Hypothalamus (tissue), 51 donors: ENCODE measurements at places on chromosomes 11 and 22.

DNA sequence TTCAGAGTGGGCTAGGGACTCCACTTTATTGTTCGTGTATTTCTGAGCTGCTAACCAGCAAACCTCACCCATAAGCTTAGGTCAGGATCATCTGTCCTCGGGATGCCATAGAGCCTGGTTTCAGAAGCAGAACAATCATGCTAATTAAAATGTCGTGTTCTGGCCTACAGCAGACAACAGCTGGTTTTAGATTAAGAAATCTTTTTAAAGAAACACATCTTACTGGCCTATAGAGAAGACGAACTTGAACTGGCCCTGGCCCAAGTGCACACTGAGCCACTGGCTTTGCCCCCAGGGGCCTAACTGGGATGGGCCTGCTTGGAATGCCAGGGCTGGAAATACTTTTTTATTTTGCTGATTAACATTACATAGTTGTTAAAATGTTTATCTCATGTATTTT, 63.2 kb downstream of the ALX4 start:
- DNase-seq = no peak

DNA sequence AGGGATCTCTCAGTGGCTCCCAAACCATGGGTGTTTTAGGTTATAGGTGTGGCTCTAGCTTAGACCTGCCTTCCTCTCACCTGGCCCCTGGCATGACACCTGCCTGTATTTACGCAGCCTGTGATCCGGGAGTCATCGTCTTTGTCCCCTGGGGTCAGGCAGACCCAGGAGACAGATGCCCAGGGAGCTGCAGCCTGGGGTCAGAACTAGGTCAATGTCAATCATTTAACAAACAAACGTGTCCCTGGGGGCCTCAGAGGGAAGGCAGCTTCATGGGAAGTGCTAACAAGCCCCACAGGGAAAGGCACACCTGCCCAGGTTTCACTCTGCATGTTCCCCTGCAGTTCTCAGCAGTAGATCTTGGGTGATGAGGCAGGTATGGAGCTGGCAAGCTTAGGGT, 12.0 kb downstream of the BACE1-AS start:
- DNase-seq = no peak

- no peak for DNase-seq
Observed at GRCh38 chr11:125371431-125371935, 124.6 kb downstream of the FEZ1 start.

DNA sequence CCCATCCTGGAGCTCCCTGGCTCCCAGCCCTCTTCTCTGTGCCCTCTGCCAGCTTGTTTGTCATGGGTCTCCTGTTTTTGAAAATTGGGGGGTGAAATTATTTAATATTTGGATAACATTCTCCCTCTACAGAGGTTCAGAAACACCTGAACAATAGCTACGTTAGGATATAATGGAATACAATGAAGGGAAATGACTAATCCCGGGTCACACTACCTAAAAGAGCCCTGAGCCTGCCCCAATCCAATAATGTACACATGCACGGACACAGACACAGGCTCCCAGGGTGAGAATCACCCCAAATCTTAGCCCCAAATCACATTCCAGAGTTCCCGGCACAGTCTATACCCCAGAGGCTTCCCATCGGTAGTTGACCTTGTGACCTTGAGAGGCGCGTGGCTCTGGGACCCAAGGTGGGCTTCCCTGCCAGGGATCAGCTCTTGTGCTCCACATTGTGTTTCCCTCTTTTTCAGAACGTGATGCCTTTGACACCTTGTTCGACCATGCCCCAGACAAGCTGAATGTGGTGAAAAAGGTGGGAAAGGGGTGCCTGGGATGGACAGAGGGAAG, 135.5 kb downstream of the PARVA start:
- no peak for DNase-seq

- peak; percentile 98 for DNase-seq
Observed at GRCh38 chr11:118304568-118305248, at the start of gene CD3E. Gene CD3E (plus strand): TSS chr11:118304730. CDS start chr11:118304953, 223 bp downstream.

- DNase-seq = peak; percentile 68
Observed at GRCh38 chr11:57322256-57323166, 2.2 kb downstream of the TNKS1BP1 start.

DNA sequence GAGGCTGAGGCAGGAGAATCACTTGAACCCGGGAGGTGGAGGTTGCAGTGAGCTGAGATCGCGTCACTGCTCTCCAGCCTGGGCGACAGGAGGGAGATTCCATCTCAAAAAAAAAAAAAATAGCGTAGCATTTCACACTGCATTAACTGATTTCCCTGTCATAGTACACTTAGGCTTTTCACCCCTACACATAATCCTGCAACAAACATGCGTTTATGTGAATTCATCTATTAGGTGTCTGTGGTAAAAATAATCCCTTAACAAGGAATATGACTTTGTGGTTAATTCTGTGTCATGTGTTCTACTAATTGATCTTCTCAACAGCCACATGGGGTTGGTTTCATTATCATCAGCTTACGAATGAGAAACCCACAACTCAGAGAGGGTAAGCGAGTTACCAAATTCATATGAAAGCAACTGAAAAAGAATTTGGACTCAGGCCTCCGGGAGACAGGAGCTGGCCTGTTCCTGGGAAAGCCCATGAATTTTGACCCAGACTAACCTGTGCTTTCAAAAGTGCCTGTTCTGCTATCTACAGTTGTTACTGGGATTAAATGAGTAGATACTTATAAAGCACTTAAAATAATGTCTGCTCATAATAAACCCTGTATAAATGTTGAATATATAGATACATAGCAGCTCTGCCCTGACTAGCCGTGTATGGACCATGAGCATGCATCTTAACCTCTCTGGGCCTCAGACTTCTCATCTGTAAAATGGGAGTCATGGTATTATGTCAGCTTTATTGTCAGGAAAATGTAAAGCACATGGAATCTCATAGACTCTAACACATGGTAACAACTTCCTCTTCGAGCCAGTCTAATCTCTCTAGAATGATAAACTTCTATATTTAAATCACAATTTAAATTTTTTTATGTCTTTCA, 36.6 kb downstream of the KCNJ1 start:
- DNase-seq = no peak

GRCh38 chr22:23215294-23216241, 35.3 kb downstream of the BCR start:
- no peak for DNase-seq

- no peak for DNase-seq
Observed at GRCh38 chr11:44788536-44789261, 61.9 kb downstream of the TSPAN18 start.

DNA sequence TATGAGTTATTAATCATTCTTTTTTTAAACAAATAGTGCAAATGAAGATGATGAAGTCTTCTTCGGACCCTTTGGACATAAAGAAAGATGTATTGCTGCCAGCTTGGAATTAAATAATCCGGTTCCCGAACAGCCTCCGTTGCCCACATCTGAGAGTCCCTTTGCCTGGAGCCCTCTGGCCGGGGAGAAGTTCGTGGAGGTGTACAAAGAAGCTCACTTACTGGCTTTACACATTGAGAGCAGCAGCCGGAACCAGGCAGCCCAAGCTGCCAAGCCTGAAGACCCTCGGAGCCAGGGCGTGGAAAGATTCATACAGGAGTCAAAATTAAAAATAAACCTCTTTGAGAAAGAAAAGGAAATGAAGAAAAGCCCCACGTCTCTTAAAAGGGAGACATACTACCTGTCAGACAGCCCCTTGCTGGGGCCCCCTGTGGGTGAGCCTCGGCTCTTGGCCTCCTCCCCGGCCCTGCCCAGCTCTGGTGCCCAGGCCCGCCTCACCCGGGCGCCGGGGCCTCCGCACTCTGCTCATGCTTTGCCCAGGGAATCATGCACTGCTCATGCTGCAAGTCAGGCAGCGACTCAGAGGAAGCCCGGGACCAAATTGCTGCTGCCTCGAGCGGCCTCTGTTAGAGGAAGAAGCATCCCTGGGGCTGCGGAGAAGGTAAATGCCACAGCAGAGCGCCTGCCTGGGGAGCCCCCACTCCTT, 11.8 kb downstream of the GTSE1 start:
- DNase-seq = no peak

DNA sequence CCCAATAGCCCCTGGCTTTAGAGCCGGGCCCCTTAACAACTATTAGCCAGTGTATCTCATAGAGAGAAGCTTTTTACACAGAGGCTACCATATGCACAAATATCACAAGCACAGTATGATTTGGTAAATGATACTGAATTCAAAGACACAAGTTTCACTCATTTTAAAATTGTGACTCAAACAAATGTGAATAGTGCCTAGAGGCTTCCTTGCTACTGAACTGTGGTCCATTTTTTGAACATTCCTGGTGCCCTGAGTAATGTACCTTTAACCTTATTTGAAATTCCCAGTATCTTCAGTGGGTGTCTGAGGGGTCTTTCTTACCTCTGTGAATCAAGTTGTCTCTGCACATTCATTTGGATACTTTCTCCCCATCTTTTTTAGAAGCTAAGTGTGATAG, 156.2 kb downstream of the MAML2 start:
- no peak for DNase-seq
